ENCODE measurements at places on chromosomes 4 and X.

GRCh38 chrX:70613295-70613694 lies 168.7 kb downstream of the DLG3 start:
- DNase-seq: no peak

DNA sequence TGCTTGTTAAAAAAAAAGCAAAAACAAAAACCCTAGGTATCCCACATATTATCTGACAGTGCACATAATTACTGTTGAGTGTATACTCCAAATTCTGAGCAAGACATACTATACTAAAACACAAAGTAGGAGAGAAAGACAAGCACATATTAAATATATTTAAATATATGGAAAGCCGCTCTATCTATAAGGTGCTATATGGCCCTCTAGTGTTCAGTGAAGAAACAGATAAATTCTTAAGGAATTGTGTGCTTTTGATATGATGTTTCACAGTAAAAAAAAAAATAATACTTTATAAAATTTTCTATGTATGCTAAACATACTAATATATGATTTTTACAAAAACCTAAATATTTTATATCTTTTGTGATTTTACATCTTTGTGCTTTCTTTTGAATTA lies 137.8 kb downstream of the FBXW7 start:
- DNase-seq: no peak

- no peak for DNase-seq
Measured at GRCh38 chrX:97039363-97040029, 155.8 kb downstream of the RPA4 start.

DNA sequence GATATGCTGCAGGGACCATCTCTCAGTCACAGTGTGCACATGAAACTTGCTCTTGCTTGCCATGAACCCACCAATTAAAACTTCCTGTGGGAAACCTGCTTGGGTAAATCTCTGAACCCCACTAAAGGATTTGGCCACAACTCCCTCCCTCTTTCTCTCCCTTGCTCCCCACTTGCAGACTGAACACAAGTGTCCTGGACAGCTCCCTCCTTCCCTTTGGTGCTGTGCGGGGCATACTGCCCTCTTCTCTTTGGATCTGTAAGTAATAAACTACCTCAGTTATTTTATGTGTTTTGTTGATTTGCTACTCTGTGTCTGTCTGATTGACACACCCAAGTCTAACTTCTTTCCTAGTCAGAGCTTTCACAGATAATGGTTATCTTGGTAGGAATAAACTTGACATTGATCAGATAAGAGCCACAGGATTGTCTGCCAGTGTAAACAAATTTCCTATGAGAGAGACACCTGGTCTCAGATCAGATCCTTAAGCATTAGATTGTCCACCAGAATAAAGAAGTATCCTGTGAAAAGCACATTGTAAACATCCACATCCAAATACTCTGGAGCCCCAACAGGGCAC lies 41.8 kb downstream of the SULT1E1 start:
- DNase-seq: no peak

GRCh38 chr4:103904123-103904522 lies 184.3 kb upstream of the TACR3 start:
- DNase-seq: no peak

GRCh38 chr4:42401171-42401570 lies 3.9 kb downstream of the SHISA3 start:
- no peak for DNase-seq

DNA sequence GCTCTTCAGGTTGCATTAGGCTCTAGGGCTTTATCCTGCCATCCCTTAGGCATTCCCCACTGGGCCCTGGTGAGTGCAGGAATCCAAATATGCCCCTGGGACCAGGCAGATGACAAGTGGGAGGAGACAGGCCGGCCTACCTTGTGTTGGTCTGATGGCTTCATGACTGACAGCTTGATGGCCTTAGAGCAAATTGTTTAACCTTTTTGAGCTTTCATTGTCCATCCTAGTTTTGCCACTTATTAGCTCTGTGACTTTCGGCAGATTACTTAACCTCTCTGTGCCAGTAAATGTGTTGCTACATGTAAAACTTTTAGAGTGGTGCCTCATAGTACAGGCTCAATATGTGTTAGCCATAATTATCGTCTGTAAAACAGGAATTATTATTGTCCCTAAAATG lies 4.4 kb downstream of the KIT start:
- DNase-seq: no peak

DNA sequence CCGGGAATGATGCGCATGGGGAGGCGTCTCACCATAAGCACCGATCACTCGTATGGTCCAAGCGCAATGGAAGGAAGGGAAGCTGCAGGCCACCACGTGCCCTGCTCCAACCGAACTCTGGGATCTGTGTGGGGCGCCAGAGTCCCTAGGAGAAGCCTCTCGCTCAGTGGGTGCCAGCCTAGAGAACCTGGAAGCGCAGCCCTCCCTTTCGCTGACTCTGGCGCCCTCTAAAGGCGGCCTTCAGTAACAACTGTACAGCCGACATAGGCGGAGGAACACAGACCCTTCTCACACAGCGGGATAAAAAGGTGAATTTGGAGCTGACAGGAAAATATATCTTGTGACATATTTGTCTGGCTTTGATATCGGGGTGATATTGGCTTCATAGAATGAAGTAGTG lies 76.0 kb downstream of the INTS6L start:
- no peak for DNase-seq

- DNase-seq: no peak
Measured at GRCh38 chr4:94564252-94564651, 112.5 kb downstream of the PDLIM5 start.

GRCh38 chr4:87805971-87806370 lies 6.6 kb downstream of the IBSP start:
- DNase-seq: no peak

DNA sequence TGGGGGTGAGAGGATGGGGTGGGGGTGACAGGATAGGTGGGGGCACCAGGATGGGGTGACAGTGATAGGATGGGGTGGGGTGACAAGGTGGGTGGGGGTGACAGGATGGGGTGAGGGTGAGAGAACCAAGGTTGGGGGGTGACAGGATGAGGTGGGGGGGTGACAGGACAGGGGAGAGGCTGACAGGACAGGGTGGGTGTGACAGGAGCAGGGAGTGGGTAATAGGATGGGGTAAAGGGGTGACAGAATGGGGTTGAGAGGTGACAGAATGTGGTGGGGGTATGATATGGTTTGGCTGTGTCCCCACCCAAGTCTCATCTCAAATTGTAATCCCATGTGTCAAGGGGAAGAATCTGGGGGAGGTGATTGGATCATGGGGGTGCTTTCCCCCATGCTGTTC lies 26.0 kb downstream of the RNF212 start:
- no peak for DNase-seq

DNA sequence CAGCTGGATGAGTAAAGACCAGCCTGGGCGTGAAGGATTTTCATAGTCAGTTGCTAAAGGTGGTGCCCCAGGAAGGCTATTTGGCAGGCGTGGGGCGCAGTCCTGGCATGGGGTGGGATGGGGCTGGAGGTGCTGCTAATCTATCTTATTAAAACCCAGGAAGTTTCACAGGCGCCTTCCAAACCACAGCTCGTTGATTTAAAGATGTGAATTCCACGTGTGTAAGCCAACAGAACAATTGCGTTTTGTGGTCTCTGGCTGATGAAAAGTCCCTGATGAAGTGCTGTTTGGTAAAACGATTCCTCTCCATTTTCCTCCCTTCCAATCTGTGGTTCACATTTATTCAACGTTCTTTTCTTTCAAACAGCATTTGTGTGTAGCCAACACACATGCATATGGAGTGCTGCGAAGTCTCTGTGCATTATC lies 105.0 kb downstream of the TBL1X start:
- no peak for DNase-seq

- DNase-seq: peak; percentile 6
Measured at GRCh38 chrX:9341291-9342201, 123.3 kb upstream of the TBL1X start.

DNA sequence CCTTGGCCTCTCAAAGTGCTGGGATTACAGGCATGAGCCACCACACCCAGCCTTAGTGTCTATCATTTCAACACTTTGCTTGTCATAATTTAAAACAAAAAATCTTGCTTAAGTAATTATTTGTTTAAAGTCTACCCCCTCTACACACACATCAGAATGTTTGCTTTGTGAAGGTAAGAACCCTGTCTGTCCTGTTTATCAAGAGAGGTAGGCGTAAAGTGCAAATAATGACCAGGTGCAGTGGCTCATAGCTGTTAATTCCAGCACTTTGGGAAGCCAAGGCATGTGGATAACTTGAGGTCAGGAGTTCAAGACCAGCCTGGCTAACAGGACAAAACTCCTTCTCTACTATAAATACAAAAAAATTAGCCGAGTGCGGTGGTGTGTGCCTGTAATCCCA lies 326.7 kb upstream of the CLNK start:
- no peak for DNase-seq
